ENCODE measurements at places on chromosomes 3 and 15. TPM values are rescaled to one million over a fixed set of nuclear protein-coding genes. Genes with fewer than 3 reads are reported as not detected.

Gene CACNA1D
- total RNA-seq, result 0.26 TPM

DNA sequence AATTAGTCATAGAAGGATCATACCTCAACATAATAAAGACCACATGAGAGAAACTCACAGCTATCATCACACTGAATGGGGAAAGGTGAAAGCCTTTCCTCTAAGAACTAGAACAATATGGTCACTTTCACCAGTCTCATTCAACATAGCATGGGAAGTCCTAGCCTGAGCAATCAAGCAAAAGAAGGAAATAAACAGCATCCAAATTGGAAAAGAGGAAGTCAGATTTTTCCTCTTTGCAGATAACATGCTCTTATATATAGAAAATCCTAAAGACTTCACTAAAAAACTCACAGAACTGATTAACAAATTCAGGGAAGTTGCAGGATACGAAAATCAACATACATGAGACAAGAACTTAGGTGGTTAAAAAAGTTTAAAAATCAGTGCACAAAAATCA, 24.7 kb downstream of the MAP3K13 start:
- H3K27ac ChIP-seq, result no peak overlapping the region
- peaks cover 34% of the 10 kb centered on the region for H3K27me3 ChIP-seq
- DNase-seq, result no peak

DNA sequence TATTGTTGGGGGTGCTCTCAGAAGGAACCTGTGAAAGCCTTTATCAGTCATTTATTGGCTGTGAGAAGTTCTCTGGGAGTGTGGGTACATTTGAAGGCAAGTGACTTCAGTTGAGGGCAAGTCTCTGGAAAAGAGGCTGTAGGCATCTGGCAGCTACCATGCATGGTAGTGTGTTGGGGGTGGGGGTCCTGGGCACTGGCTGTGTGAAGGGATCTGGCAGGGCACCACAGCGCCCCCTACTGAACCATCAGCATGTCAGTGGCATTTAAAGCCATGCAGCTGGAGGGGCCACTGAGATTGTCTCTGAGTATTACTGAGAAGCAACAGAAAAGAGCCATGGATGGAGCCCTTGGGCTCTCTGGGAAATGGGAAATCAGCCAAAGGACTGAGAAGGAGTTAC, 30.6 kb downstream of the CRTAP start:
- no peak for DNase-seq
- H3K4me1 ChIP-seq, result no peaks in the 10 kb centered on the region
- no peak overlapping the region for H3K4me3 ChIP-seq
- H3K27ac ChIP-seq, result no peak overlapping the region
- no peaks in the 10 kb centered on the region for H3K27me3 ChIP-seq
- H3K36me3 ChIP-seq, result peaks cover 6% of the 10 kb centered on the region

DNA sequence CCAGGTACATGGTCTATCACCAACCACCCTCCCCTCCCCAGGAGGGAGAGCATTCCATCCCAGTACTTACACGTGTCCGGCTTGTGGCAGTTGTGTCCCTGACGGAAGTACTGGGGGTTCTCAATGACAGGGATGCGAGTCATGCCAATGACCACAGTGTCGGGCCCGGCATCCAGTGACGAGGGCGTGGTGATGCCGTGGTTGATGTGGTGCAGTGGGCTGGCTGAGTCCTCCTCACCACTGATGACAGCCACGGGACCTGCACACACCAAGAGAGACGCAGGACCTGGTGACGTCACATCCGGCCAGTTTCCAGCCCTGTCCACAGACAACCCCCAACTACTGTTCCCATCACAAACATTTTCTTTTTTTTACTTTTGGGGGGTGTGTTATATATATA, 223.8 kb downstream of the NTRK3 start:
- no peak overlapping the region for H3K4me3 ChIP-seq
- H3K36me3 ChIP-seq, result no peaks in the 10 kb centered on the region
- H3K4me1 ChIP-seq, result no peaks in the 10 kb centered on the region
- H3K27ac ChIP-seq, result no peak overlapping the region
- H3K27me3 ChIP-seq, result peaks cover 19% of the 10 kb centered on the region

- no peak overlapping the region for H3K4me3 ChIP-seq
- H3K27me3 ChIP-seq, result peaks cover 14% of the 10 kb centered on the region
- H3K4me1 ChIP-seq, result no peaks in the 10 kb centered on the region
- no peak for DNase-seq
Measured at GRCh38 chr15:62533687-62534086, 368.6 kb upstream of the C2CD4B start.

Gene PCOLCE2
- total RNA-seq, result not detected

DNA sequence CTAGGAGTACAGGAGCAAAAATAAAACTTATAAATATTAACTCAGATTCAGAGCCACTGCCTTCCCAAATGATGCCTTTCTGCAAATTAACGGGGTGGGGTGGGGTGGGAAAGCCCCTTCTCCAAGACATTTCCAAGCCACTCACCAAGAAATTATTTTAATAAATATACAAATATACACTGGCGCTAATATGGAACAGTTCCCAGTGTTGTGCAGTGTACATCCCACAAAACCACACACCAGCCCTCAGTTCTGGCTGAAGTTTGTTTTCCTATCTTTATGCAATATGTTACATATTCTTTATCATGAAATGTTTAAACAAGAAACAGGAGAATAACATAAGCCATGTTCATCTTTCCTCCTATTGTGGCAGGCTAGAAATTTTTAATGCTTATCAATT, 53.0 kb upstream of the GYG1 start:
- no peaks in the 10 kb centered on the region for H3K36me3 ChIP-seq
- no peak overlapping the region for H3K27ac ChIP-seq
- no peak for DNase-seq
- H3K27me3 ChIP-seq, result peaks cover 19% of the 10 kb centered on the region
